ENCODE measurements at places on chromosomes 2 and 18. TPM values are rescaled to one million over a fixed set of nuclear protein-coding genes. Genes with fewer than 3 reads are reported as not detected.

Gene ADCYAP1
- not detected for total RNA-seq

Gene ANKRD30BL
- not detected for total RNA-seq

Gene UPP2
- not detected for total RNA-seq

Gene ACVR1
- total RNA-seq = 41.4 TPM

Gene RAB27B
- total RNA-seq = 73.5 TPM

Gene ALPG
- not detected for total RNA-seq

Gene GCKR
- not detected for total RNA-seq
